ENCODE measurements at places on chromosomes 16 and 17. TPM values are rescaled to one million over a fixed set of nuclear protein-coding genes. Genes with fewer than 3 reads are reported as not detected.

The KRT14 gene
- polyA plus RNA-seq, result not detected

DNA sequence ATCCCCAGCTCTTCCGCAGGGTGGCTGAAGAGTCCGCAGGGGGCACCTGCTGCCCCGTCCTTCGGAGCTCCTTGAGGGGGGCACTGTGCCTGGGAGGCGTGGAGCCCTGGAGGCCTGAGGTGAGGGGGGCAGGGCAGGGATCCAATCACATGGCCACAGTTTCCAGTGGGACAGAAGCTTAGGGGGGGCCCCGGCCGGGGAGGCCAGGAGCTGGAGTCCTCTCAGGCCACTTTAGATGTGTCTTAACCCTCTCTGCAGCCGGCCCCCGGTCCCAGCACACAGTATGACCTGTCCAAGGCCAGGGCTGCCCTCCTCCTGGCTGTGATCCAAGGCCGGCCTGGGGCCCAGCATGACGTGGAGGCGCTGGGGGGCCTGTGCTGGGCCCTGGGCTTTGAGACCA lies 10.8 kb downstream of the ZNF213 start:
- no peak for DNase-seq

DNA sequence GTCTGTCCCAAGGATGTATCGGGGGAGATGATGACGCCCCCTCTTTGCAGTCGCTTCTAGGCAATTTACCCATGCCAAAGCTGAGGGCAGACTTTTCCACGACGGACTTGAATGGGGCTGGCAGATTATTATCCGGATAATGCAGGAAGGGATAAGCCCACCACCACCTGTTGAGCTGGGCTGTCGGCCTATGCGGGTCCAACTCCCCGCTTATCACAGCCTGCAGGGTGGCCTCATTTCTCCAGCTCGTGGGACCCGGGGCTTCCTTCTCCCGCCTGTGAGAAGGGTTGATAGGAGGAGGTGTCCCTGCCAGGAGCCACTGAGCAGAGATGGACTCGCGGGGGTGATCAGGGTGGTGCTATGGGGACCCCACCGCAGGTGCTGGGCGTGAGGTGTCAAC lies 559 bp downstream of the CACNG5 start:
- DNase-seq, result peak; percentile 54

DNA sequence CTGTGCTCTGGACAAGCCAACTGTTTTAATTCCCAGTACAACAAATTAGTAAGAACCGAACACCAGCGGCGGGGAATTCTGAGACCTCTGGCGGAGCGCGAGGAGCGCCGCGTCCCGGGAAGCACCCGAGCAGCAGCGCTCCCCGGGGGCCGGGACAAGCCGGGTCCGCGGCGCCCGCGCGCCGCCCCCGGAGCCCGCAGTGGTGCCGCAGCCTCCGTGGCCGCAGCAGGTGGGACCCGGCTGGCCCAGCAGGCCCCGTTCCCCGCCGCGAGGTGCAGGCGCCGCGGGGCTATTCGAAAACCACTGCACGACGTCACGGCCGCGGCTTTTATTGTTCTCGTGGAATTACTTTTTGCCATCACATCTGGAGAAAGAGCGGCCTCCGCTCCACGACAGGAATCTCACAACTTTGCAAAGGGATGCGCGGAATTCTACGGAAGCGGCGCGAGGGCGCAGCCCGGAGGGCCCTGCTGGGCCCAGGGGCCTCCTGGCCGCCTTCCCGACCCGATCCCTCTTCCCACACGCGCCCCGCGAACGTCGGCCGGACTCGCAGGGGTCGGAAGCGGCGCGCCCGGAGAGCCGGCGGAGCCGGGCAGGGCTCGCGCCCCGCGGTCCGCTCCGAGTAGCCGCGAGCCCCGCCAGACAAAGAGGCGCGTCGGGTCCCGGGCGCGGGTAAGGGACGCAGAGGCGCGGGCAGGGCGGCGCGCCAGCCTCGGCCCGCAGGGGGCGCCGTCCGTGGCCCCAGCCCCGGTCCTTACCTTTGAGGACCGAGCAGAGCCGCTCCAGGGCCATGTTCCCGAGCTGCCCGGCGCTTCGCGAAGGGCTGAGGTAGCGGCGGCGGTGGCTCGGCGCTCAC lies 696 bp downstream of the NETO2 start:
- peak; percentile 92 for DNase-seq

DNA sequence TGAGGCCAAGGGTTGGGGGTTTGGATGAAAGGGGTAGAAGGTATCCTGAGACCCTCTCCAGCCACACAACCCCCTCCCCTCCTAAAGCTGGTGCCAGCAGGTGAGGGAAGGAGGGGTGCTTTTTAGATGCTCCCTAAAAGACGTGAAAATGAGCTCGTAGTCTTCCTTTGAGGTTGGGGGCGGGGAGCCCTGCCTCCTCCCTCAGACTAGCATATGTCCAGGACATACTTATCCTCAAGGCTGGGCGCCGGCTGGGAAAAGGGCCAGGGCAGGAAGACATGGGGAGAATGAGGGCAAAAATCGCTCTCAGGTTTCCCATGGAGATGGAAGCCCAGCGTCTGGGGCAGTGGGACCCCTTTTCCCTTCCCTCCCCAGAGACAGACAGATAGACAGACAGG lies 26.7 kb downstream of the SRCIN1 start:
- no peak for DNase-seq

DNA sequence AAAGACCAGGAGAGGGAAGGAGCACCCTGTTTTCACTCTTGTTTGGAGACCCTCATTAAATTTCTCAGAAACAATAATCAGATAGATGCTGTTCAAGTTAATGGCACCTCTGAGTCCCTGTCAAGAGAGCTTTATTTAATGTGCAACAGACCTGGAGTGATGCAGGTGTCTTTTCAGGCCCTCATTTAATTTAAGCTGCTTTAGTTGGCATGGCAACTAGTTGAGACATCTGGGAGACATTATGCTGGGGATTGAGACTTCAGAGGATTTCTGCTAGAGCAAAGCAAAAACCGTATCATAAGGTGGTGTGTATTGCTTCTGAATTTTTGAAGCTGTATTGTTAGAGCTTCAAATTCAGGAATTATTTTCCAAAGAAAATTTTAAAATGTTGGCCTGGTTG lies 108.5 kb downstream of the NLK start:
- peak; percentile 15 for DNase-seq

GRCh38 chr16:27193300-27193990 lies 9.9 kb upstream of the KDM8 start:
- no peak for DNase-seq

DNA sequence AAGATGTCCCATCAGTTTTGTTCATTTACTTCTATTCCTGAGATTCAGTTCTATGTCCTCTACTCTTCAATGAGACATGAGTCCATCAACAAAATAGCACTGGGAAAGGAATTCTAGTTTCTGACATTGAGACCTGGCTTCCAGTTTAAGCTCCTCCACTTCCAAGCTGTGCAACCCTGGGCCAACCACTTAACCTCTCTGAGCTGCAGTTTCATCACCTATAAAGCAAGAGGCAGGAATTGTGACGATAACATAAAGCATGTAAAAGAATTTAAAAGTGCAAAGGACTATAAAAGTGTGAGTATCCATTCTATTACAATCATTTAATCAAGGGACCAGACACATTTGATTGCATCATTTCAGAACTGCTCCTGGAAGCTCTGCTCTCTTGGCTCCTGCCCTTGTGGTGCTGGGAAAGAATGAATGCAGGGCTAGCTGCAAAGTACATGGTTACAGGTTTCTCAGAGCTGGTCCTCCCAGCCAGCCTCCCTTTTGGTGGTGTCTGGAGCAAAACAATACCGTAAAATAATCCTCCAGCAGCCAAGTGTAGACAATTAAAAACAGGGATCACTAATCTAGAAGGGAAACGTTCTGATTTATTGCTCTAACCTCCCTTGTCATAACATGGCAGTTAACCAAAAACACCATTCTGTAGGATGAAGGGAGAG lies 113.9 kb downstream of the VPS53 start:
- no peak for DNase-seq

DNA sequence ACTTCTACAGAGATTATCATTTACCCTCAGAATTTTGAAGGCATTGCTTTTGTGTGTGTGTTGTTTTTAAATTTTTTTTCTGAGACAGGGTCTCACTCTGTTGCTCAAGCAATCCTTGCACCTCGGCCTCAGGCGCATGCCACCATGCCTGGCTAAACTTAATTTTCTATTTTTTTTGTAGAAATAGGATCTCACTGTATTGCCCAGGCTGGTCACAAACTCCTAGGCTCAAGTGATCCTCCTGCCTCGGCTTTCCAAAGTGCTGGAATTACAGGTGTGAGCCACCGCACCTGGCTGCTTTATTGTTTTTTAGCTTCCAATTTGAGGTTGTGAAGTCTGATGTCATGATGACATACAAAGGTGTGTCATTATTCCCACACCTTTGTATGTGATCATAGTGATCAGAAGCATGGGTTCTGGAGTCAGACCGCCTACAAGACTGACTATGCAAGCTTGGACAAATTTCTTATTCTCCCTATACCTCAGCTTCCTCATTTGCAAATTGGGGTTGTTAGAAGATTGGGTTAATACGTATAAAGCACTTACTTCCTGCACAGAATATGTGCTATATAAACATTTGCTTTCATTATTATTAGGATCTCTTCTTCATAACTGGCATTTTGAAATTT lies 5.8 kb downstream of the SEPHS2 start:
- no peak for DNase-seq

DNA sequence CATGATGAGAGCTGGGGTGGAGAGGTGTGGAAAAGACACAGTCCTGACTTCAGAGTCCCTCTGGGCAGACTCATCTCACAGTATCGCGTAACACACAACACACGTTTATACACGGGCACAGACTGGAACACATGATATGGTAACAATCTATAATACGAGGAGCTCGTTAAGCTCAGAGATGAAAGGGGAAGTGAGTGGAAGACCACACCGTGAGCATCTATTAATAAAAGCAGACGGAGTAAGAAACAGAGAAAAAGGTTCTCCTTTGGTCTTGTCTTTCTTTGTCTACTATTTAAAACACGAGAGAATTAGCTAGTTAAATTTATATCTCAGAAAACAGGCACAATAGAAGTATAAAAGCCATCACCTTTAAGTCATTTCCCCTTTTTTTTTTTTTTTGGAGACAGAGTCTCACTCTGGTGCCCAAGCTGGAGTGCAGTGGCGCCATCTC lies 13.5 kb downstream of the ANKRD11 start:
- no peak for DNase-seq

DNA sequence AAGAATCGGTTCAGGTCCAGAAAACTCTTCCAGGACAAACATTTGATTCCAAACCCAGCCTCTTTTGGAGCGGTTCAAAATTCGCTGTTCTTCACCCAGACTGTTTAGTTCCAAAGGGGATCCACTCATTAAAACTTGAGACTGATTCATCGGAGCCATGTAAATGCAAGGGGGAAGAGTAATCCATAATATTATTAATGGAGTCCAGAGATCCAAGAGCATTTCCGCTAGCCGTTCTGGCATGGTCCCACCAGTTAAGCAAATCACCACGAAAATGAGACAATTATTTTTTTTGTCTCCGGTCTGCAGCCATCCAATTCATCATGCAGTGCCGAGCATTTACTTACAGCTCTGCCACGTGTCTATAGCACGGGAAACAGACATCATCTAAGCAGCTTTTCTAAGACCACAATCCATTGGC lies 15.1 kb downstream of the CDH8 start:
- no peak for DNase-seq
